ENCODE measurements at places on chromosomes 7 and 10.
A peak's percentile ranks its signal among the peaks of the same experiment; 100 is the strongest.

GRCh38 chr10:95579292-95579691 lies 18.1 kb upstream of the SORBS1 start:
- no peak for DNase-seq

GRCh38 chr10:51770709-51771108 lies 71.3 kb upstream of the CSTF2T start:
- no peak for DNase-seq

- no peak for DNase-seq
Measured at GRCh38 chr7:25789701-25790640, 362.0 kb upstream of the NFE2L3 start.

DNA sequence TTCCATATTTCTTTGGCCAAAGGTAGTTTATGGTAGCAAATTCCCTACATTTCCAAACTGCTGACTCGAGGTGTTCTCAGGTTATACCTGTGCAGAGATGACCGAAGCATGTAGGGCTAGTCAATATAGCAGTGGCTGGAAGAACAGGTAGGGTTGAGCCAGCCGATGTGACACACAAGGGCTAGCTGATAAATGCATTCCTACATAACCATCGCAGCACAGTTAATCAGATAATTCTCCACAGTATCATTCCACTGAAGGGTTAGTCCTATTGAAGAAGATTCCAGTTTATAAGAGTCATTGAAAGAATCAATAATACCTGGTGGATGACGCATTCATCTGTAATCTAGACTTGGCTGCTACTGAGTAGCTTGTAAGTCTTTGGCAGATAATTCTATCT lies 220.0 kb downstream of the KIF20B start:
- DNase-seq = no peak

GRCh38 chr7:14414274-14414986 lies 425.0 kb upstream of the ETV1 start:
- no peak for DNase-seq

DNA sequence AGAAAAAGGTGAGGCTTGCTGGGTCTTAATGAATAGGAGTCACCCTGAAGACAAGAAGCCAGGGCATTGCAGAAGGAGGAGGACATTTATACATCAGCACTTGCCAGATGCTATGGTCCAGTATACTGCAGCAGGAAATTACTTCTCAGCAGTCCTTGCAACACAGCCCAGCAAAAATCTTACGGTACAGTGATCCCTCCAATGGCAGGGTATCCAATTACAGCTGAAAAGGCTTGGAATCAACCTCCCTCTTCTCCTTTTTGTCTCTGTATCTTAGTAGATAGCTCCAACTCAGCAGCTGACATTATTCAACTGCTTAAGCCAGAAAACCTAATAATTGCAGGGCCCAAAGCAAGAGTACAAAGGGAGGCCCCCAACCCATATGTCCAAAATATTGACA lies 128.3 kb upstream of the COBL start:
- no peak for DNase-seq

DNA sequence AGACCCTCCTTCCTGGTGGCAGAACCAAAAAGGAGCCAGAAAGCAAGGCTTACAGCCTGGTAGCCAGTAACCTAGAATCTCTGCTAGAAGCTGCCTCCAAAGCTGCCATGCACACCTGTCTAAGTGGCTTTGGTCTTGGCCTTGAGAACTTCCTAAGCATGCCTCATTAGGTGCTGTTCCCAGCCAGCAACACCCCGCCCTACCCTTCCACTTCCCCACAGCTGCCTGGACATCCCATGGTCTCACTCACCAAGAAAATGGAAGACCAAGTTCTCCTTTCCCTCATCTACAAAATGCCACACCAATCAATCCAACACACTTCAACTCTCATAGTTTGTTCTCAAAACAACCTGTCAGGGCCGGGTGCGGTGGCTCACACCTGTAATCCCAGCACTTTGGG lies 4.2 kb downstream of the PSAP start:
- no peak for DNase-seq

- no peak for DNase-seq
Measured at GRCh38 chr10:61071580-61071979, 127.6 kb upstream of the RHOBTB1 start.

GRCh38 chr10:44067432-44067831 lies 317.5 kb downstream of the CXCL12 start:
- no peak for DNase-seq

DNA sequence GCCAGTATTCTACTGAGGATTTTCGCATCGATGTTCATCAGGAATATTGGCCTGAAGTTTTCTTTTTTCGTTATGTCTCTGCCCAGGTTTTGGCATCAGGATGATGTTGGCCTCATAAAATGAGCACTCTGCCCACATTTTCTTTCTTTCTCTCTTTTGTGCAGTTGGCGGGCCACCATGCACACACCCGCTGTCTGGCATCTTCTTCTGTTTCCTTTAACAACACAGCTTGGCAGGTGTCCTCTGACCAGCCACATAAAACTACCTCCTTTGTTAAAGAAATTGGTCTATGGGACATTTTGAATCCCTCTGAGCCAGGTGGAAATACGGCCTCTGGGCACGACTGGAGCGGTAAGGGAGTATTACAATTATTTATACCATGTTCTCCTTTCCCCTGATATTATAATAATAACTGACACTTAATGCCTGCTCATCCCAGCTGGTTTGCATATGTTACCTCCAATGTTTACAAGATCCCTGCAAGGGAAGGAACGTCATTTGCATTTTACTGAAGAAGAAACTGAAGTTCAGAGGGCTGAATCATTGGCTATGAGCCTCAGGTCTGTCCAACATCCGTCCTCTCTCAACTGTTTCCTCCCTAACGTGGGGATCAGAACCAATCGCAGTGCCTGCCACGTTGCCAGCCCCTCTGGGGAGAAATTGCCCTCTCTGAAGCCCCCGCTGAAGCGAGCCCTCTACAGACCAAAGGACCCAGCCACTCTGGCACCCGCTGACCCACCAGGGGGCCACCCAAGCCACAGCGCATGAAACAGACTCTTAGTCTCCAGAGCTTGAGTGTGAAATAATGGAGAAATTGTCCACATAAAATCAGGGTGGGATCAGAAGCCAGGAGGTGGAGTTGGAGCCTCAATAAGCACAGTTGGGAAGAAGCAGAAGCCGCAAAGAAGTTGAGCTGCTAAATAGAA lies 125.0 kb upstream of the FOXK1 start:
- DNase-seq = no peak

GRCh38 chr10:86642499-86642898 lies 11.8 kb upstream of the OPN4 start:
- no peak for DNase-seq

- DNase-seq = no peak
Measured at GRCh38 chr7:77407906-77408305, 8.2 kb downstream of the GSAP start.

DNA sequence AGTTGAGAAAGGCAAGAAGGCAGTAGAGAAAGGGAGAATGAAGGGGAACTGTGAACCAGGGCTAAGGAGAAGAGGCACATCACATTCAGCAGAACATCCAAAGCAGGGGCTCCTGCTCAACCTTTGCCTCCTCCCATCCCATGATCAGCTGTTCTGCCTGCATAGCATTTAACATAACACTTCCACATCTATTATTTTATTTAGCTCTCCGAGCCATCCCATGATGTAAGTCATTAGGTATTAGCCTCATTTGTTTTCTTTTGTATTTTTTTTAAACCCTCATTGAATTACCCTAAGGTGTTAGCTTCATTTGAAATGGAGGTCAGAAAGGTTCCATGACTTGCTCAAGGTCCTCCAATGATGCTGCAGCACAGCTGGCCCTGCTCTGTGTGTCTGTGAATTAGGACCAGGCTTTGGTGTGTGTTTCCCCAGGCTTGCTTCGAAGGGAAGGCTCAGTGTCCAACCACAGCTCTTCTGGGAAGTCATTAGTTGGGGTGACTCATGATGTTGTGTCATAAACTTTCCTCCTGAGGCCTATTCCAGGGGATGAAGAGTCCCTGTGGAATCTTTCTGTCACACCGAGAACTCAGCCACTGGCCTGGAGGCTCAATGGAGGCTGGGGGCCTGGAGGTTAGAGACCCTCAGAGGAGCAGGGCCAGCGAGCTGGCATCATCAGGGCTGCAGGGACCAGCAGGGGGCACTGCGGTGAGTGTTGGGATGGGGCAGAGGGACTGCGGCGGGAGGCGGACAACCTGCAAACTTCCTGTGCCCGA lies 16.5 kb downstream of the NPFFR1 start:
- peak; percentile 32 for DNase-seq

- peak; percentile 30 for DNase-seq
Measured at GRCh38 chr7:130084037-130084875, 13.9 kb downstream of the KLHDC10 start.

GRCh38 chr7:36062154-36062815 lies 90.8 kb upstream of the EEPD1 start:
- DNase-seq = no peak

- peak; percentile 62 for DNase-seq
Measured at GRCh38 chr7:93147363-93147762, 822 bp downstream of the SAMD9L start.

DNA sequence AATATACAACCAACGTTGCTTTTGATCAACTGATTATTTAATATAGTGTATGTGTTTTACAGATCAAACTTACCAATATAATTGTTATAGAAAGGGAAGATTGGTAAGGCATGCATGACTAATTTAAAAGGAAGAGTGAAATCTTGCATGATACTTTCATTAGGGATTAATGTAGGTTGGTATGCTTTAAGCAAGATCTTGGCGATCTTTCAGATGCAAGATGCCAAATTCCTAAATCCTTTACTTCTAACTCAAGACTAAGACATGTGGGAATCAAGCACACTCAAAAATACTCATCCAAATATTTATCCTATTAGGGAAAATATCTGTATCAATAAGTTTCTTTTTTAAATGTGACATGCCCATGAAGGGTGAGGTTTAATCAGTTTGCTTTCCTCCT lies 321.4 kb upstream of the MEOX2 start:
- no peak for DNase-seq
